Fibroblast of skin of left biceps (primary cell): ENCODE measurements at places on chromosomes 7 and 10.

DNA sequence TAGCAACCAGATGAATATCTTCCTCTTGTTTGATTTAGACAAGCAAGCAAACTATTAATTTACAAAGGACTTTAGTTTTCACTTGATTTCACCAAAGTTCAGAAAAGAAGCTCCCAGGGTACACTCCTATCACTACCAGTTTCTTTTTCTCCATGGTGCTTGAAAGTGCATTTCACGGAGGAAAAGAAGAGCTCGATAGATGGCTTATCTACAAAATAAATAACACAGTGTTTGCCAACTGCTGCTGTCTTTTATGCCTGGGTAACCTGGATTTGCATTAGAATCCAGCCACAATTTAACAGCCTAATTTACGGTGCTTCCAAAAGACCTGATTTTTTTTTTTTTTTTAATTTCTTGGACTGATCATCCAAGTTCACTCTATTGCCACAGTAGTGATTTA is 275.7 kb downstream of the GPR37 start:
- no peak for DNase-seq

DNA sequence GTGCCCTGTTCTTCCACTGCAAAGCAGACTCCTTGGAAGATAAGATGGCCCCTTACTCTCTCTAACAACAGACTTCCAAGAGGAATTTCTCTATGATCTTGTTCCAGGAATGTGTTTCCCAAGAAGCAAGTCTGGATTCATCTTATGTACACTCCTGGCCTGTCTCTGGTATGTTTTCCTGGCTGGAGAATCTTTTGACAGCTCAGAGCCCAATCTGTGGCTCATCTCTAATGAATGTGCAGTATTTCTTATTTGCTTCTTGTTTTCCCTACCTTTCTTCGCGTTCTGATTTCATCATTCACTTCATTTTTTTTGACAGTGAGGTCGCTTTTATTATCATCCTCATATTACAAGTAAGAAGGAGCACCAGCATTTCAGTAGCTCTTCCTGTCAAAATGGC is 53.0 kb upstream of the PITRM1 start:
- DNase-seq: peak; percentile 89

DNA sequence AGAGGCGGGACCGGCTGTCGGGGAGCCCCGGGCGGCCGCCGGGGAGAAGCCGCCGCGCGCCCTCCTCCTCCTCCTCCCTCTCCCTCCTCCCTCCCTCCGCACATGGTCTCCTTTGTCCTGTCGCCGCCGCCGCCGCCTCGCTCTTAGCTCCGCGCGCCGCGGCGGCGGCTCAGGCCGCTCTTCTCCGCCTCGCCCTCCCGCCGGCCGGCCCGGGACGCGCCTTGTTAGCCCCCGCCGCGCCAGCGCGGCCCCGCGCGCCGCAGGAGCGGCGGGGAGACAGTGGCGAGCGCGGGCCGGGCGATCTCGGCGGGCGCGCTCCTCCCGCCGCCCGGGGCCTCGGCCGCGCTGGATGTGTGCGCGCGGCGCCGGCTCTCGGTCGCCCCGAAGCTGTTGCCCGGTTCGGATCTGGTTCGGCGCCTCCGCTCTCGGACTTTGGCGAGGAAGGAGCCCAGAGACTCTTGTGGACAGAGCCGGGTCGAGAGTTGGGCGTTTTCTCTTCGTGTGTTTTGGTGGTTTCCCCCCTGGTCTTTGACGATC is 437.4 kb upstream of the GALNT17 start:
- DNase-seq: no peak

DNA sequence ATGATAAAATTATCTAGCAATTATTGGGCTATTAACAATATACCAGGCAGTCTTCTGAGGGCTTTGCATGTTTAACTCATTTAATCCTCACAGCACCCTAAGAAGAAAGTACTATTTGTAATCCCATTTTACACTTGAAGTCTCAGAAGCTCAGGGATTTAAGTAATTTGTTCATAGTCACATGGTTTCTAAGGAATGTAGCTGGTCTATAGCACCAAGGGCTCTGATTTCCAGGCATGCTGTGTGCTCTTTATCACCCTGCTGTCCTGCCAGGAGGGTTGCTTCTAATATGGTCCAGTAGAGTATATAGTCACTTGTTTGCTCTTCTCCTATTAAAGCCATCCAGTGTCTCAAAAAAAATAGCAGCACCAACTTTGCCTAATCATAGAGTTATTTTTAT is 417.2 kb downstream of the PLXDC2 start:
- DNase-seq: no peak

DNA sequence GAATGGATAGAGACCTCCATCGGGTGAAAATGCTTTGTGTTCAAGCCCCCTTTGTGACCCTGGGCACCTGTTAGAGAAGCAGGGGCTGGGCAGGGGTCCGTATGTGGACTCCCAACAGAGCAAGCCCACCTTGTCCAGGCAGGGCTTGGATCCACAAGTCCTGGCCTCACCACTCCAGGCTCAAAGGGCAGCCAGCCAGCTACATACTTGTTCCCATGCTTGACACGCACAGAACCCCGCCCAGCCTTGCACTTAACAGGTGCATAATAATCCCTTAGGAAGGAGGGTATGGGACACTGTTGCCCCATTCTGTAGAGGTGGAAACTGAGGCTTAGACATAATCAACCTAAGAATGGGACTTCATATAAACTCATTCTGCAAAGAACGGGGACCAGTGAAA is 160.6 kb downstream of the PRKAG2 start:
- no peak for DNase-seq

DNA sequence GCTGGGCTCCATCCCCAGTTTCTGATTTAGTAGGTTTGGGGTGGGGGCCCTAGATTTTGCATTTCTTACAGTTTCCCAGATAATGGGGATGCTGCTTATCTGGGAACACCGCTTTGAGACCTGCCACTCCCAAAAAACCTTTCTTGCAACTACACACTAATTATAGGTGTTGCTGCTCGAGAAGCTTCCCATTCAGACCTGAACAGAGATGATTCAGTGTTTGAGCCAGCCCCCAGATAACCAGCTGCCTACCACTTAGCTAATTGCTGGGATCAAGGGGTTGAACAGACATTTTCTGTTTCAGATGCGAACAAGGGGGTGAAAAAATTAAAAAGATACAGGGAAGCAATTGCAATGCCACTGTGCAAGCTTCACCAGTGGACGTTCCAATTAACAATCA is 448.5 kb downstream of the KCNMA1 start:
- DNase-seq: no peak

- DNase-seq: no peak
Observed at GRCh38 chr10:88097536-88097935, 234.1 kb downstream of the PTEN start.

DNA sequence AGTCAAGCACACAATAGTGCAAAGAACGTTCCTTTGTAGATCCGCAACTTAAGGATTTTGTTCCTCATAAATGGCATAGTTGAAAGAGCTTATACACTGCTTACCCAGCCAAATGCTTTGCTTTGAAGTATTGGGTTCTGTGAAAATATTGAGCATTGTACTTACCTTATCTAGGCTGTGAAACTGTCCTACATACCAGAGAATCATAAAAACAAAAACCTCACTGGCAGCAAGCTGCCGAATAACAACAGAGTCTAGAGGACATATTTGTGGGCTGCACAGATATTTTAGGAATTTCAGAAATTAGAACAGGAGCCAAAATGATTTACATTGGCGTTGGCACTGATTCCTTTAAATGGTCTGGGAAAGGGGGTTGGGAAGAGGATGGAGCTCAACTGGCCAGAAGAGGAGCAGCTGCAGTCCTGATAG is 174.8 kb downstream of the RTKN2 start:
- peak; percentile 78 for DNase-seq

- DNase-seq: no peak
Observed at GRCh38 chr10:45646384-45647050, 26.1 kb downstream of the ZFAND4 start.

DNA sequence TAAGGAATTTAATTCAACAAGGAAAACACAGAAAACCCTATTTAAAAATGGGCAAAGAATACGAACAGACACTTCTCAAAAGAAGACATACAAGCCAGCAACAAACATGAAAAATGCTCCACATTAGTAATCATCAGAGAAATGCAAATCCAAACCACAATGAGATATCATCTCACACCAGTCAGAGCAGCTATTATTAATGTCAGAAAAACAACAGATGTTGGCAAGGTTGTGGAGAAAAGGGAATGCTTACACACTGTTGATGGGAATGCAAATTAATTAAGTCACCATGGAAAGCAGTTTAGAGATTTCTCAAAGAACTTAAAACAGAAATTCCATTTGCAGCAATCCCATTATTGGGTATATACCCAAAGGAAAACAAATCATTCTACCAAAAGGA is 55.2 kb downstream of the GCC1 start:
- no peak for DNase-seq

- DNase-seq: no peak
Observed at GRCh38 chr7:489876-490275, 29.8 kb downstream of the PDGFA start.

DNA sequence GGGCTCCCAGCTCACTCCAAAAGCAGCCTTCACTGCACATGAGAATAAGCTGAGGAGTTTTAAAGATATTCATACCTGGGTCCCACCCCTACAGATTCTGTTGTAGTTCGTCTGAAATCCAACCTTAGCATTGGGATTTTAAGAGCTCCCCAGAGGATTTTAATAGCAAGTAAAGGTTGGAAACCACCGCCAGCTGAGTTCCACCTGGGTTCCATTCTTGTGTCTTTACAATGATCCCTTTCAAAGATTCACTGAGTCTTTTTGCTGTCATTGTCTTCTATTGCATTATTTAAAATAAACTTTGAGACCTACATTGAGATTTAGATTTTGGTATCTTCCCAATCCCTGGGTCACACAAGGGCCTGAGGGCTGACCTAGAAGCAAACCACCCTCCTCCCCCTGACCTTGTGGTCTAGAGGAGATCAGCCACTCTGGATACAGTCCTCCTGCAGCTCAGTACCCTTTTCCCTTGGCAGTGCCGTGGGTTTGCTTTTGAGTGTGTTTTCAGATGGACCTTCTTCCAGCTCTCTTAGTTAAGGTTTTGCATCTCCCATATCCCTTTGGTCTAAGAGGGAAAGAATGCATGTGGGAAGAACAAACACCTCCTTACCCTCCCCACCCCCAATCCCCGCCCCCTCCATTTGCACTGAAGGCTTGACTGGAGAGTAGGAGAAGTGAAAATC is 22.6 kb upstream of the SIRT1 start:
- no peak for DNase-seq

DNA sequence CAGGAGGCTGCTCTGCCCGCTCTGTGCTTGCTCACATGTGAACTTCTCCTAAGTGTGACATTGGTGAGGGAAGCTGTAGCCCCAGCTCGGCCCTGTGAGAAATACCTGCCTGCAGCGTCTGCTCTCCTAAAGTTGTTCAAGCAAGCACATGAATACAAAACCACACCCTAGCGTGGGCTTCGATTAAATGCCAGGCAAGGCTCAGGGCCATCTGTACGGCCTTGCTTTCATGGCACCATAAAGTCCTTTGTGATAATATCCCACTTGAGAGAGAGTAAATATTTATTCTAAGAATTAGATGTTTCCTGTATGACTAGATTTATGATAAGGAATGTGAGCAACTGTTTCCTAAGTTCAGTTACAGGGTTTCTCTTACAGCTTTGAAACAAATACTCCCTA is 262.8 kb upstream of the KLF14 start:
- no peak for DNase-seq

DNA sequence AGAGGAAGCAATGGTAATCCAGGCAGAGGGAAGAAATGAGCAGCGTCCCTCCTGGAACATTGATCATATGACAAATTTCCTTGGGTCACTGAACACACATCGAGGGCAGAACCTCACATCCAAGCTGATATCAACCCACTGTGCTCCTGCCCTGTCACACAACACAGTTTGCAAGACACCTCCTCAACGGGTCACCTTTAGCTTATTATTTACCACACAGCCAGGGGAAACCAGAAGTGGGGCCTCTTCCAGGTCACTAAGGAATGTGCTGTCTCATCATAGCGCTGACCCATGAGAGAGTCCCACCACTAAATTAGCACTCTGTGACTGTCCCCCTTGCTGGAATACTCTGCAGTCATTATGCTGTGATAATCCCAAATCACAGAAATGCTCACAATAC is 69.7 kb upstream of the PPP1R3C start:
- no peak for DNase-seq

DNA sequence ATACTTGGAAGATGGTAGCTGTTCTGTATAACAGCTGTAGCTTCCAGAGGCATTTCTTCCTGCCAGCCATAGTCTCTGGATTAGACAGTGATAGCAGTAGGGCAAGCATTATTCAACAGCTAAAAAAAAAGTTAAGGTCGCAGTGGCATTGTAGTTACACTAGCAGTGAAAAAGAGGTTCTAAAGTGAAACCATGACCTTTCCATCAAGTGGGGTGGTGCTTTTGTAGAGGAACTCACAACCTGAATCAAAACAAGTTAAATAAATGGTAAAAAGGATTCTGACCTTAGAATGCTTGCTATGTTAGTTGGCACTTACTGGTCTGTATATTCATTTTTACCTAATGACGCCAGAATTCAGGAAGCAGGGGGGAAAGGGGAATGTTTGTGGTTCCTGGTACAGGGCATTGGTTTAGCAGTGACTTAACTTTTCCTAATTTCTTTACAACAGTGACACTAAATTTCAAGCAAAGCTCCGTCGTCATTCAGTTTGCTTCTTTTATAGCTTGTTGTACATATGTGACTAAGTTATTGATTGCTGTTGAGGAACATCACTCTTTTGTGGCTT is 55.0 kb downstream of the GBF1 start:
- no peak for DNase-seq

GRCh38 chr7:41478187-41478586 is 224.7 kb downstream of the INHBA start:
- DNase-seq: no peak

GRCh38 chr10:53697038-53697437 is 924.5 kb upstream of the MBL2 start:
- no peak for DNase-seq

- DNase-seq: no peak
Observed at GRCh38 chr10:9262770-9263169, 1208.3 kb downstream of the GATA3 start.

DNA sequence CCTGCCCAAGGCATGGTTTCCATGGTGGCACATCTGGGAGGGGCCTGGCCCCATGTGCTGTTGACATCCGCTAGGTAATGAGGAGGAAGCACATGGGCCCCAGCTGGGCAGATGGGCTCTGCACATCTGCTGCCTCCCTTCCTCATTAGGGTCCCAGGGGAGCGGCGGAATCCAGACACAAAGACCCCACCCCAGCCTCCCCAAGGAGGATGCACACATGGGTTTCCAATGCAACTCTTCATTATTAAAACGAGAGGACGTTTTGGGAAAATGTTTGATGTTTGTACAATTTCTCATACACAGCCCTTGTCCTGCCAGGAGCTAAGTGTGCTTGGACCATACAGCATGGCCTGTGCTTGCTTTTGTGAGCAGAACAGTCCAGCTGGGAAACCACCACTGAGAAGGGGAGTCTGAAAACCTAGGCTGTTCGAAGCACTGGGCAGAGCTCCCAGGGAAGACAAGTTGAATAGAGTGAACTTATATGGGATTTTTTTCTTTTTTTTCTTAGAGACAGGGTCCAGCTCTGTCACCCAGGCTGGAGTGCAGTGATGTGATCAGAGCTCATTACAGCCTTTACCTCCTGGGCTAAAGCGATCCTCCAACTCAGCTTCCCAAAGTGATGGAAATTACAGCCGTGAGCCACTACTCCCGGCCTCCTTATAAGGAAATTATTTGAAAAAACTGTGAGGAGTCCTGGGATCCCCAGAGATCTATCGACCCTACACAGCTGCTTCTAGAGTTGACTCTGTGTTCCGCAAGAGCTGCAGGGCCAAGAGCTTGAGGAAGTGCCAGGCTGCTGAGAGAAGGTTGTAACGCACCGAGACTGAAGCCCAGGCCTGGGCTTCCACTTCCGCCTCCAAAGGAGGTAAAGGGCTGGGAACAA is 23.4 kb downstream of the FAM107B start:
- no peak for DNase-seq
